Activated CD8-positive, alpha-beta T cell treated with anti-CD3 and anti-CD28 coated beads for 36 hours (primary cell): ENCODE measurements at places on chromosomes 12 and 14. TPM values are rescaled to one million over a fixed set of nuclear protein-coding genes. Genes with fewer than 3 reads are reported as not detected.
A peak's percentile ranks its signal among the peaks of the same experiment; 100 is the strongest.

- H3K4me3 ChIP-seq = no peak overlapping the region
- no peaks in the 10 kb centered on the region for H3K36me3 ChIP-seq
- DNase-seq = no peak
- H3K27ac ChIP-seq = no peak overlapping the region
Observed at GRCh38 chr14:79436335-79436734, 775.0 kb downstream of the DIO2 start.

DNA sequence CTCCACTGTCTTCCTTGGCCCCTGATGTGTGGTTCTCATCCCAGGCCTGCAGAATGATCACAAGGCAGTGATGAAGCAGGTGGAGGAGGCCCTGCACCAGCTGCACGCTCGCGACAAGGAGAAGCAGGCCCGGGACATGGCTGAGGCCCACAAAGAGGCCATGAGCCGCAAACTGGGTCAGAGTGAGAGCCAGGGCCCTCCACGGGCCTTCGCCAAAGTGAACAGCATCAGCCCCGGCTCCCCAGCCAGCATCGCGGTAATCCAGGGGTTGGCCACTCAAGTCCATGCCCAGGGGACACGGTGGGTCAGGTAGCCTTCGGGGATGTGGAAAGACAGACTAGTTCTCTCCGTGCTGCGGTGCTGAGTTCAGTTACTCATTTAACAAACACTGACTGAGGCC is 11.0 kb downstream of the PSMD9 start:
- DNase-seq = no peak
- peaks cover 34% of the 10 kb centered on the region for H3K36me3 ChIP-seq
- peaks cover 3% of the 10 kb centered on the region for H3K4me1 ChIP-seq

DNA sequence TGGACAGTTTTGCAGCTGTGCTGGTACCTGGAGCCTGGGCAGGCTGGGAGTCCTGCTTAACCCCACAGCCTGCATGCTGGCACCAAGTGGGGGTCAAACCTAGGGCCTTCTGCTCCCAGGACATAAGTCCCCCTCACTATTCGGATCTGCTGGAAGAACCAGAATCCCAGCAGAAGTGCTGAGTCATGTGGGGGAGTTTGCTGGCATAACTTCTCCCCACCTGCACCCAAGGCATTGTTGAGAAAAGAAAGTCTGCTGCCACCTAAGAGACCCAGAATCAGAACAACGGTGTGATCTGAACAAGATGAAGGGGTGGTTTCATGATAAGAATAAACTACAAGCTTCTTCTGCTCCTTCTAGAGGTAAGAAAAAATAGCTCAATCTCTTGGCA is 102.7 kb downstream of the RBM19 start:
- H3K36me3 ChIP-seq = peaks cover 18% of the 10 kb centered on the region
- no peak for DNase-seq
- H3K27ac ChIP-seq = peak overlapping the region; percentile 61
- no peak overlapping the region for H3K4me3 ChIP-seq

DNA sequence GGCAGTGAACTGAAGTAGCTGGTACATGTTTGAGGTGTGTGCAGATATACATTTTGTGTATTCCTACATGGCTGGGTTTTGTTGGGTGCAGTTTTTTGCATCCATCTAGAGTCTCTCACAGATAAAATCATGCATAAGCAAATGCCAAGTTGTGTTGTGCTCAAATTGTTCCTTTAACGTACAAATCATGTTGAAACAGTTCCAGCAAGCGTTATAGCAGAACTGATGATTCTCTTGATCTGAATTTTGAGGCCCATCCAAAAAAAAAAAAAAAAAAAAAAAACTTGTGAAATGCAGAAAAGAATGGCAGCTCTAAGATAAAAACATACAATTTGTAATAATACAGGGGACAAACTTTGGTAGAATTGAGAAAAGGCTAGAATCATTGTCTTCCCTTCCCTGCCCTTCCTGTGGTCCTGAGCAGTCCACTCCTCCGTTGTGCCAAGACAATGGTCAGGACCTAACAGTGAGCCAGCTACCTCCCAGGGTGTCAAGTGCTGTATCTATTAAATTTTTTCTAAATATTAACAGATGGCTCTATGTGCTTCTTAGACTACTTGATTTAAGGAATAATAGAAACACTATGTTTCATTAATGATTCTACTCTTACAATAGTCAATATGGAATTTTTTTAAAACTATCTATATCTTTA is 122.1 kb downstream of the PLEKHA5 start:
- no peak overlapping the region for H3K4me3 ChIP-seq
- H3K27me3 ChIP-seq = no peaks in the 10 kb centered on the region
- H3K36me3 ChIP-seq = no peaks in the 10 kb centered on the region
- H3K4me1 ChIP-seq = no peaks in the 10 kb centered on the region
- no peak for DNase-seq

DNA sequence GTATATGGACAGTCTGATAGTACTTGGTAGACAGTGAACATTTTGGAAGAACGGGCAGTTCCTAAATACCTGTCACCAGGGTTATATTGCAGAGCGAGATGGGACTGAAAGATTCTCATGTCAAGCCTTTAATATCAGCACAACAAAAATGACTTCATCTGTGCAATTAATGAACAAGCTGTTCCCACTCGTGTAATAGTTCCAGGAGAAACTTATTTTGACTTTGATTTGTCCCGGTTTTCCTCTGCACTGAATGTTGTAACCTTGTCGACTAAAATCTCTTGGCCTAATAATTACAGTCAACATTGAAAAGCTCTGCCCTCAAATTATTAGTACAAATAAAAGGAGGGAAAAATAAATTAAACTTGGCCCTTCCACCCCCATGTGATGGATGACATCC is 79.5 kb downstream of the WASHC3 start:
- H3K27ac ChIP-seq = no peak overlapping the region
- no peak for DNase-seq
- H3K36me3 ChIP-seq = no peaks in the 10 kb centered on the region
- H3K4me3 ChIP-seq = no peak overlapping the region
- H3K4me1 ChIP-seq = no peaks in the 10 kb centered on the region

- DNase-seq = no peak
- no peak overlapping the region for H3K4me3 ChIP-seq
Observed at GRCh38 chr12:94721173-94721572, 70.8 kb upstream of the TMCC3 start.

AMDHD1 gene
- total RNA-seq = 1.1 TPM

SDR9C7 gene
- total RNA-seq = not detected

GRIP1 gene
- 0.51 TPM for total RNA-seq
